ENCODE measurements at places on chromosomes 12 and 14.

DNA sequence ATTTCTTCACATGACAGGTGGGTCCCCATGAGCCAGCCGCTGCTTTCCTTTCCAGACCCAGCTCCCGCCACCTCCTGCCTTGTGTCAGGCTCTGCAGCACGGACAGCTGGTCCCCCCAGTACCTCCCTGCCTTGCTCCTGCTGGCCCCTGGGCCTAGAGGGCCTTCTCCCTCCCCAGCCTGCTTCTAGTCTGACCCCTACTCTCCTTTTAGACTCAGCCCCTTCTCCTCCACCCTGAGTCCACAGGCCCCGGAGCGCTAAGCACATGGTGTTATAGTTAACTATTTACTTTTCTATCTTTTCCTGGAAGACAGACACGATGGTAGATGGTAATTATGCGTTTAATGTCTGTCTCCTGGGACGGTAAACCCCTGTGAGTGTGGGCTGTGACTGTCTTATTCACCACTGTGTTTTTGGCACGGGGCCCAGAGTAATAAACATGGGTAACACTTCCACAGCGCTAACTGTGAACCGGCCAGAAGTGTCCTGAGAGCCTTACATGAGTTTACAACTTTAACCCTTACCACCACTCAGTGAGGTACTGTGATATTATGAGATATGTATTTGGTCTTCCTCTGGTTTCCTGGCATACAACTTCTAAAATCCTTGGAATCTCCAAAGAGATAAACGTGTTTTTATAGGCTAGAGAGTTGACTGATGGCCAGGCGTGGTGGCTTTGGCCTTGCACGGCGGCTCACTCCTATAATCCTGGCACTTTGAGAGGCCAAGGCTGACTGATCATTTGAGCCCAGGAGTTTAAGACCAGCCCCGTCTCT is 41.2 kb downstream of the DGLUCY start:
- DNase-seq, result no peak

- no peak for DNase-seq
Observed at GRCh38 chr14:26281280-26281998, 316.4 kb downstream of the NOVA1 start.

DNA sequence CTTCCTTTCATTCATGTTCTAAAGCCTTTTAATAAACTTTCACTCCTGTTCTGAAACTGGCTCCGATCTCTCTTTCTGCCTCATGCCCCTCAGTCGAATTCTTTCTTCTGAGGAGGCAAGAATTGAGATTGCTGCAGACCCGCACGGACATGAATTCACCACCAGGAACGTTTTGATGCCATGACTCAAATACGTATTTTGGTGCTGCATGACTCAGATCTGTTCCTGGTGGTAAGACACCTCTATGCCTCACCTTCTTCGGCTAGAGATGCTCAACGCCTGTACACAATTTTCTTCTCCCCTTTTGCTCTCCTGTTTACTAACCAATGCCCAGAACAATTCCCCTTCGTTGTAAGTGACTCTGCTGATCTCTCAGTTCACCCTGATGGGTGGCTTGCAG is 52.0 kb upstream of the RIMBP2 start:
- no peak for DNase-seq

DNA sequence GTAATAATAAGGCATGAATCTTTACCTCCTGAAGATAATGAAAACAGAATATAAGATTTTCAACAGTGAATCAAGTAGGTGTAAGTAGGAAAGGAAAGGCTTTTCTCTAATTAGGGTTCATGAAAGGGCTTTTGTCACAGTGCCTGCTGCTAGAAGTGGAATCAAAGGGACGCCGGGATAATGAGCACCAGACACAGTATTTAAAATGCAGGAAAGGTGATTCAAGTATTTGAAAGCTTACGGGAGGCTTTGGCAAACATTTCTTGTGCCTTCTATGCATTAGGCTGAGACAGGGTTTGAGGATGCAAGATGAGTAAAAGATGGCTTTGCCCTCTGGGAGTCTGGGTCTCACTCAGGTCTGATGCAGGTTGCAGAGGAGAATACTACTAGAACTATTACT is 70.5 kb upstream of the ANO4 start:
- DNase-seq, result no peak

GRCh38 chr12:124279846-124280360 is 15.0 kb upstream of the RFLNA start:
- DNase-seq, result no peak

GRCh38 chr14:105226198-105226597 is 22.1 kb upstream of the BTBD6 start:
- no peak for DNase-seq

- no peak for DNase-seq
Observed at GRCh38 chr14:101230851-101231550, 327.5 kb upstream of the RTL1 start.

DNA sequence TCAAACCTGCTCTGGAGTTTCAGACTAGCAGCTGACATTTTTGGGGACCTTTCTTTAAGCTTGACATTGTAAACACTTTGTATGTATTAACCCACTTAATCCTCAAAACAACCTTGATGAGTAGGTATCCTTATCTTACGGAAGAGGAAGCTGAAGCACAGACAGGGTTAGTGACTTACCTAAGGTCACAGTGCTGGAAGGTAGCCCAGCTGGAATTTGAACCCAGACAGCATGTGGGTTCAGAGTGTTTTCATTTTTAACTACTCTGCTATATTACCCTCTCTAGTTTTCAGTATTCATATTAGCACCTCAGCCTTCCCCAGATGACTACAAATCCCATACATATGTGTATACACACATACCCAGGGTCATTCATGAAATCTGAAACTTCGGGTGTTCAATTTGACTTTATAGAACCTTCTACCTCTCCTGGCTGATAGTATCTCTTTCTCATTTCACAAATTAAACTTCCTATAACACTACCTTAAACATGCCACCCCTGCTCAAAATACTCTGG is 13.9 kb downstream of the LPCAT3 start:
- DNase-seq, result no peak

GRCh38 chr12:14883686-14884085 is 2.0 kb downstream of the MGP start:
- DNase-seq, result no peak

DNA sequence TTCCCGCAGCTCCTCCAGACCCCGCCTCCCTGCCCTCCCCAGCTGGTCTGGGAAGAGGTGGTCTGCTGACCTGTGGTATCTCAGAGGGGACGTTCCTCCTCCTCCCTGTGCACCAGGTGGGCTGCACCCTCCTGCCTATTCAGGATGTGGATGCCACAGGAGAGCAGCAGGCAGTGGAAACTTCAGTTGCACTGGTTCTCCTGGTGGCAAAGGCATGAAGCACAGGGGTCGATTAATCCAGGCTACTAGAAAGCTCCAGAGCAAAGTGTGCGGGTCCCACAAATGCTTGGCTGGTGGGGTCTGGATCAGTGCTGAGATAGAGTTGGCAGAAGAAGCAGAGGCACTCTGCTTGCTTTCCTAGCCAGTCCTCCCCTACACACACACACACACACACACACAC is 197.0 kb downstream of the SLC41A2 start:
- DNase-seq, result no peak

DNA sequence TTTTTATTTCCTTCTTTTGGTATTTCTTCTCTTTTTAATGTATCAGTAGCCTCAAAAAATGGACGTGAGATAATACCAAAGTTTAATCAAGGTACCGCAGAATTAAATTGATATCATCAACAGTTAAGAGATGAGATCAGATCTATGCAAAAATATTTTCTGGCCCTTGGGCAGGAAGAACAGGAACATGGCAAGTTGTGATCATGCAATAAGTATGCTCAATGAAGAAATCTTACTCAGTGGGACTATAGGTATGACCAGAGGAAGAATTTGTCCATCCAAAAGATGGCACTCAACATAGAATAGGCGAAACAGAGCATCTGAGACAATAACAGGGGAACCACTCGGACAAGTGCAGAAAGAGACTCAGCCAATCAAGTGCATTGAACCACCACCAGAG is 914 bp upstream of the GARIN2 start:
- no peak for DNase-seq

DNA sequence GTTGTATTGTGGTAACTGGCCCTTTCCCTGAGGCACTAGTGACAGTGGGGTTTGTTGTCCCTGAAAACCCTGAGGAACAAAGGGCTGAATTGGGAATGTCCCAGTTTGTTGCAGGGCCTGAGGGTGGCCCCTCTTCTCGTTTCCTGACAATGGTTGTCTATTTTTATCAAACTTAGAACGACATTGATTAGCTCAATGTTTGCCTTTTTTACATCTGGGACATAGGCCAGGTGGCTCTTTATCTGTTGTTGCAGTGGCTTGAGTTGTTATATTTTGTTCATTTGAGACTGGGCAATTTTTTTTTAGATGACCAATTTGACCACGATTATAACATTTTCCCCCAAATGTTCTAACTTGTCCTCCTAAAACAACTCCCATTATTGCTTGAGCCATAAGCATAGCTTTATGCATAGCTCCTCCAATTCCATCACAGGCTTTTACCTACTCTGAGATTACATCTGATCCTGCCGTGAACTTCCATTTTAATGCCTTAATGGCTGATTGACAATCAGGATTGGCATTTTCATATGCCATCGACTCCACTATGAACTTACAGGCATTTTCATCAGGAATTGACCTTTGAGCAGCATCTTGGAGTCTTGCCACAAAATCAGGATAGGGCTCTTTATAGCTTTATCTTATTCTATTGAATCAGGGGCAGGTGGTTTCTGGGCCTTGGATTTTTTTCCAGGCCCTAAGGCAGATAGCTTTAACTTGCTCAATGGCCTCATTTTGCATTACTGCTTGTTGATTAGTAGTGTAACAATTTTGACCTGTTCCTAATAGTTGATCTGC is 604.3 kb downstream of the ALG10 start:
- DNase-seq, result no peak
